Caco-2 (cell line): ENCODE measurements at places on chromosomes 1 and 21.
A peak's percentile ranks its signal among the peaks of the same experiment; 100 is the strongest.

GRCh38 chr1:7785108-7785507, 1.0 kb downstream of the PER3 start:
- DNase-seq: peak; percentile 42

GRCh38 chr1:240149484-240150094, 57.9 kb downstream of the FMN2 start:
- no peak for DNase-seq

DNA sequence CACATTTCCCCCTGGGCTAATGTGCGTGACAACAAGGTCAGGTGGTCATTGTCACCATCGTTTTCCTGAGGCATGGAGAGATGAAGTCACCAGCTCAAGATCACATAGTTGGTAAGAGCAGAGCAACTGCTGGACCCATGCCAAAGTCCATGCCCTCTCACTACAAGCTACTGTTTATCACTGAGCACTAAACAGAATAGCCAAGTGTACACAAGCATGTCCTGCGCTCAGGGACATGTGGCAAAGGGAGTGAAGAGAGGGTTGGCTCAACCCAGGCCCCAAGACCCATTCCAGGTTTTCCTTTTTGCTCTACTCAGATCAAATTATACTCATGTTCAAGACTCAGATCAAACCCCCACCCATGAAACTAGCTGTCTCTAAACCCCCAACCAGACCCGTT, 20.8 kb downstream of the LRRC52 start:
- DNase-seq: no peak

DNA sequence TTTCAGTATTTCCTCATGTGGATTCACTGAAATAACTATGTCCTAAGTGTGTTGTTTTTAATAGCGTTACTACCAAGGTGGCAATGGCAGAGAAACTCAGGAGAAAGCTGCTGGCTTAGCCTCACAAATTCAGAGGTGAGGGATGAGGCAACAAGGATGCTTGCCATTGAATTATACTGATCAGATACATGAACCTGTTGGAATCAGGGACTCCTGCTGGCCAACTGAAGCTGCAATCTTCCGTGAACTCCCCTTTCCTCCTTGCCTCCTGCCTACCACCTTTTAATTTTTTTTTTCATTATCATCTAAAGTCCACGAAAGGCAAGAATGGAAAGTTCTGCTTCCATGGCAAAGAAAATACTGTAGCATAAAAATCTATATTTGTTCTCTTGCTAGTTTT, 254.7 kb downstream of the NFIA start:
- no peak for DNase-seq

DNA sequence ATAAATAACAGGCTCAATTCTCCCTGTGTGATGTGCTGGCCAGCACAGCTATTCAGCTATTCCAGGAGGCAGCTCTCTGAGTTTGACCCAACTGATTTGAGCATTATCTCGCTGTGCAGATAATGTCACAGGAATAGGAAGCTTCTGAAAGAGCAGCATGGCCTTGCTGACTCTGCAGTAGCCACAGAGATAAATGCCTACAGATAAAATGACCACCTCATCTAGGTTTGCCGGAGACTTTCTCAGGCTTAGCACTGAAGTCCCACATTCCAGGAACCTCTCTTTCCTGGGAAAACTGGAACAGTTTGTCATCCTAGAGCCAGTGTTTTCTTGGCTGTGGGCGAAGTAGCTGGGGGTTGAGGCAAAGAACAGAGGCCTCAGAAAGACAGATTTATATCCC, 98.9 kb downstream of the MRPL39 start:
- DNase-seq: no peak

DNA sequence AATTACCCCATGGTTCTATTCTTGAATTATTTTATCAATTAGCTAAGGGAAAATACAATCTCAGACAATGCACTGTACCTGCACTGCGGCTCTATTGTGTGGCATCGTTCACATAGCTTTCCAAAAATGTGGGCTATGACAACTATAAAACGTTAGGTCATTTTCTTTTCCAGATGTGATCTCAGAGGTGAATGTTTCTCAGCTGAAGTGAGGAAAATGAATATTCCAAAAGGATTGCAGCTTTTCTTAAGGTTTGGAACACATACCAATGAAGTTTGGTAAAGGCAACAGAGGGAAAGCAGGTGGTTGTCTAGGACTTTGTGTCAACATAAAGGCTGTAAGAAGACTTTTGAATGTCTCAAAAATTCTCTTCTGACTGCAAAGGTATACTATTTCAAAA, 105.5 kb downstream of the NRIP1 start:
- DNase-seq: no peak

GRCh38 chr21:34790834-34791233, 122.0 kb downstream of the CLIC6 start:
- no peak for DNase-seq

DNA sequence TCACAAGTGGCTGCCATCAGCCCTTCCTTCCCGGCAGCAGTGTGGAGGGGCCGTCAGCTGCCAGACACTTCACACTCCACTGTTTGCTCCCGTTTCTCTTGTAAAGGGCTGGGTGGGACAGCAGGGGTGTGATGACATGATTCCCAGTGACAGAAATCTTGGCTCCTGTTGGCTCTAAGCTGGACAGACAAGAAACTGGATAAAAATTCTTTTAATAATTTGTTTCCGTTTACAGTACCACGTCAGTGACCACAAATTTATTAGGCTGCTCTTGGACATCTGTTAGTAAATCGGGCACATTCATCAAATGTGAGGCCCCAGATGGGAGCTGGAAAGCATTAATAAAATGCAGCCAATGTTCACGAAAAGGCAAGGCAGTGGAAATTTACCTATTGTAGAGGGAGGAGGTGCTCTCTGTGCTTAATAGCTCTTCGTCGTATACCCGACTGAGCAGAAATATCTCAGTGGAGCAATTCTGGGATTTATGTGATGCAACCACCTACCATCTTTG, 353.7 kb upstream of the GREM2 start:
- DNase-seq: no peak

GRCh38 chr1:237281481-237281880, 239.5 kb downstream of the RYR2 start:
- no peak for DNase-seq

- DNase-seq: no peak
Measured at GRCh38 chr1:170732252-170732588, 68.3 kb downstream of the PRRX1 start.
